GM23248 (cell line): ENCODE measurements at places on chromosomes 4 and X.
A peak's percentile ranks its signal among the peaks of the same experiment; 100 is the strongest.

- H3K27ac ChIP-seq = no peak overlapping the region
- H3K36me3 ChIP-seq = no peaks in the 10 kb centered on the region
- peaks cover 16% of the 10 kb centered on the region for H3K4me1 ChIP-seq
- no peak for DNase-seq
These were observed 722 bp downstream of the FGF16 start for GRCh38 chrX:77447653-77448569.

DNA sequence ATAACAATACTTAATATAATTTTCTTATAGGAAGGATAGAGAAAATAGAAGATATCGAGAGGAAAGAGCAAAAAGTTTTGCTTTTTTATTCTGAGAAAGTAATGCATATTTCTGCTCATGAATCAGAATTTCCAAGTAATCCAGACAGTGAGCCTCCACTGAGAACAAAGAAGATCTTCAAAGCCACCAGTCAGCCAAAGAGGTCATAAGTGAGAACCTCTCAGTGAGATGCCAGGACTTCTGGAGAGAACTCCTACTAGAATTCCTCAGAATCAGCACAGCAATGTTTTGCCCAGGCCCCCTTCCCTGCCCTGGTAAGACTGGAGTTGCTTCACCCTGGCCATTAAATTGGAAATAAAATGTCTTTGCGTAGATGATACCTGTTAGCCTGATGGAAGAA is 254.4 kb upstream of the FAT4 start:
- H3K36me3 ChIP-seq = no peaks in the 10 kb centered on the region
- no peaks in the 10 kb centered on the region for H3K27me3 ChIP-seq
- peak; percentile 11 for DNase-seq
- no peak overlapping the region for H3K4me3 ChIP-seq
- no peak overlapping the region for H3K27ac ChIP-seq
- H3K4me1 ChIP-seq = no peaks in the 10 kb centered on the region

GRCh38 chr4:12852338-12853307 is 631.5 kb downstream of the RAB28 start:
- no peak overlapping the region for H3K4me3 ChIP-seq
- no peaks in the 10 kb centered on the region for H3K4me1 ChIP-seq
- H3K27ac ChIP-seq = no peak overlapping the region
- DNase-seq = peak; percentile 81
- peaks cover 4% of the 10 kb centered on the region; the same call in 1 of the 2 replicates for H3K27me3 ChIP-seq

DNA sequence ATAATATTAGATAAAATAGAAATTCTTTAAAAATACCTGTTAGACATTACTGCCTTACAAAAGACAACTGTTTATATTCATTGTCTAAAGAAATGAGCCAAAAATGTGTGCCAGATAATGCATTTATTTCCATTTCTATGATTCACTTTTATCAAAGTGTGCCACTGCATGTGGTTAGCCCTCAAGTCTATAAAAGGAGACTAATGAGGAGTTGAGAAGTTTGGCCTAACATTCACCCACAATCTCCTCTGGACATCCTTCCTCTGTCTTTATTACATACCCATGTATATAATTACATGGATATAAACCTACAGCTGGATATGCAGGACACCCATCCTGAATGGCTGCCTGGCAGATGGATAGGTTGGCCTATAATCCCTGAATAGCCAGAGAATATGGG is 42.6 kb upstream of the PDE5A start:
- no peaks in the 10 kb centered on the region for H3K27me3 ChIP-seq
- H3K4me1 ChIP-seq = 0 out of 2 replicates have a peak, but pooled peaks cover 7% of the 10 kb centered on the region
- H3K36me3 ChIP-seq = no peaks in the 10 kb centered on the region
- no peak overlapping the region for H3K4me3 ChIP-seq

DNA sequence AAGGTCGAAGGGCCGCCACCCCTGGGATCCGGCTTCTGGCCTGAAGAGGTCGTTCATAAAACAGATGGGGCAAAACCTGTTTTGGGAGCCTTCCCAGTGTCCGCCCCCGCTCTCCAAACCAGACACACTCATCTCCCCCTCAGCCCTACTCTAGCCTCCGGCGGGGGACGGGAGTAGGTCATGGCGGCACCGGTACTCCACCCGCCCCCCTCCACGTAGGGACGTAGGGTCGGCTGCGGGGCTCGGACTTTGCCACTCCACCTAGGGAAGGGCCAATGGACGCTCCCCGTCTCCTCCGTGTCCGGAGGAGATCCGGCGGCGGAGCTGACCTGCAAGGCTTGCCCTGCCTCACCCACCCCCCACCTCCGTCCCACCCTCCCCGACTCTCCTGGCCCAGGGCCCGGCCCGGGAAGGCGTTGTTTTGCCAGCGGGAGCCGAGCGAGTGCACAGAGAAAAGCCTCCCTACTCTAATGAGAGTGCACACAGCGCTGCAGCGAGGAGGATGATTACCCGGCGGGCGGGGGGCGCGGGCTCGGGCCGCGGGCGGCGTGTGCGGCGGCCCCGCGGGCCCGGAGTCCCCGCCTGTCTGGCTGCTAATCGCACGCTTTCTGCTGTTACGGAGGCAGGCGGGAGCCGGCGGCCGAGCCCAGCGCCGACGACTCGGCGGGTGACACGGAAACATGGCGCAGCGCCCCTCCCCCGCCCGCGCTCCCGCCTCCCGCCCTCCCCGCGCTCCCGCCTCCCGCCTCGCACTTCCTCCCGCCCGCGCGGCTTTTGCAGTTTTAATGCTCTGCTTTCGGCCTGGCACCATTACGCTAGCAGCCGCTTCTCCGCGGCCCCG is 8.3 kb upstream of the BCOR start:
- peaks cover 19% of the 10 kb centered on the region for H3K4me1 ChIP-seq
- H3K4me3 ChIP-seq = peak overlapping the region; percentile 76
- H3K36me3 ChIP-seq = no peaks in the 10 kb centered on the region
- H3K27me3 ChIP-seq = no peaks in the 10 kb centered on the region

DNA sequence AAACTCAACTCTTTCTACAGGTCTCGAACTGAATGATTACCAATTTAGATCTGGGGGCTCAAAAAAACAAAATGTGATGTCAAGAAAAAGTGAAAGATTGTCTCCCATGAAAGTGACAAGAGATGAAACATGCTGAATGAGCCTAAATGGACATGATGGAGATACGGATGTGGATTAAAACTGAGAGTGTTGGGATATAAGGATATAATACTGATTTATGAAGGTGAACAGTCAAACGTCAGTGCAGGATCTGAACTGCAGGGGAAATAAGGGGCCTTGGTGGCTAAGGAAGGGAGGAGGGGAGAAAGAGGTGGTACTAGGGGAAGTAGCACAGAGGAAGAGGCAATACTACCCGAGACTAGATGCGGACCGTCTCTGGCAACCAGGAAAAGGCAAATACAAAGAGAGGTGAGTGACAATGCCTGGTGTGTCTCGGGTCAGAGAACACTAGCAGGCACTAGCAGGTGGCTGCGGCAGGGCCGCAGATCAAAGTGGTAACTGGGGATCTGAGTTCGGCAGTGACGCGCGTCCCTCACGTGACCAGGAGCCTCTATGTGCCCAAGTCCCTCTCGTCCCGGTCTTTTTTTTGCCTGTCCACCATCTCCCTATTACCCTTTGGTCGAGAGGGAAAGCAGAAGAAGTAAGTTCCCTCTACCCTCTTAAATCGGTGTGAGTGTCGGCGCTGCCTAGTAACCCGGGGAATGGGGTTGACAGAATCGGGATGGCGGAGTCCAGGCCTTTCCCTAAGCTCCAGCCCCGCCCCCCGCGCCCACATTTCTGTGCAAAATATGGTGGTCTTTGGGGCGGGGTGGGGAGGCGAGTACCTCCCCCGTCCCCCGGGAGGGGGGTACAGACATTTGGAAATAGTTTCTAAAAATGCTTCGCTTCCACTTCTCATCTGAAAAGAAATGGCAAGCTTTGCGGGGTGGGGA is at the start of gene TCEAL1:
Gene TCEAL1, plus strand, starts transcription at position 590 of the 932 bp plus-strand sequence. CDS start 942 bp downstream, outside the sequence.
- peaks cover 18% of the 10 kb centered on the region for H3K4me1 ChIP-seq
- H3K36me3 ChIP-seq = no peaks in the 10 kb centered on the region
- H3K4me3 ChIP-seq = peak within 1 kb of the TSS; percentile 84
- no peaks in the 10 kb centered on the region for H3K27me3 ChIP-seq

- H3K27me3 ChIP-seq = no peaks in the 10 kb centered on the region
- peak overlapping the region; percentile 53 for H3K27ac ChIP-seq
- H3K36me3 ChIP-seq = no peaks in the 10 kb centered on the region
- peak; percentile 82 for DNase-seq
These were observed 123.2 kb upstream of the LNX1 start for GRCh38 chr4:53714236-53715140.
